ENCODE measurements at places on chromosomes 1 and 21. TPM values are rescaled to one million over a fixed set of nuclear protein-coding genes. Genes with fewer than 3 reads are reported as not detected.
A peak's percentile ranks its signal among the peaks of the same experiment; 100 is the strongest.

DNA sequence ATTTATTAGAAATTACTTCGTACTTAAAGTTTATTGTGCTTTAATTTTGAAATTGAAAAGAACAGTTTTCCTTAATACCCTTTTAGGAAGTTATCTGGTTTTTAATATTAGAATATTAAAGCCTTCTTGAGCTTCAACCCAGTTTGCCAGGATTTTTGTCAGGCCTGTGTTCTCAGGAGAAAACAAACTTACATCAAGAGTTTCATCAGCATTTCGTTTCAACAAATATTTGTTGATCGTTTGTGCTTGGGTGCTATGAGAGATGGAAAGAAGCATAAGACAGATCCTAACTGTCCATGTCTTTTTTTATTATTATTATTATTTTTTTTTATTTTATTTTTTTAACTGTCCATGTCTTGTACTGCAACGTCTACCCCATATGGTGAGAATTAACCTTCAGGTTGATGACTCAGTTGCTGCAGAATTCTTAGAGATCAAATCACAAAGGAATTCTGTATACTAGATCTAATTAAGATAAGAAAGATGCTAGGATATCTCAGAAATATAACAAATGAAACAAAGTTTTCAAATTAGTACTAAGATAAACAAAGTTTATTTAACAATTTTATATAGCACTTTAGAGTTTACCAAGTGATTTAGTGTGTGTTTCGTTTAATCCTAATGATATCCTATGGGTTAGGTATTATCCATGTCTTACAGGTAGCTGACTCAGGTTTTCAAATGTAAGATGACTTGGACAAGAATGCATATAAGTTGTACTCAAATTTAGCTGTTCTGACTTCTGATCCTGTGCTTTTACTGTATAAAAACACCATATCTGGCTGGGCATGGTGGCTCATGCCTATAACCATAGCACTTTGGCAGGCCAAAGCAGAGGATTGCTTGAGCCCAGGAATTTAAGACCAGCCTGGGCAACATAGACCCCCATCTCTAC, 14.3 kb downstream of the FBXO28 start:
- DNase-seq, result no peak

DNA sequence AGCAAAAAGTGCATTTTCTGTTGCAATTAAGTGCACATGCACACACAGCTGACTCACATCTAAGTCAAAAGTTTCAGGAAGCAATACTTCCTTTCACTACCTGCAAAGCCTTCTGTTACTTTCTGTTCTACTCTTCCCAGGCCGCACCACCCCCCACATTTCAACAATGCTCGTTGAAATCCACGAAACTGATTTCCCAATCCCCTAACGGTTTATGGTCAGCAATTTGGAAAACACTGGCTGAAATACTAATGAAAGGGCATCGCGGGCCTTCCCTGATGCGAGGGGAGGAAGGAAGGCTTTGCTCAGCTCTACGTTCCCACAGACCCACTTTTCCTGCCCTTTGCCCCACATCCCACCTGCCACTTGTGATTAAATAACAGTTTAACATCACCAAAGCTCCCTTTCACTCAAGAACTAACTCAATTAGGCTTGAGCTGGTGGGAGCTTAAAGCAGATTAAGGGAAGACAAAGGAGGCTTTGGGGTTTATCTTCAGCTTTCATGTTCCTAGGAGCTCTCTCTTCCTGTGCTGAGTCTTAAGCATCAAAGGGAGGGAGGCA, 243.2 kb upstream of the RAB4A start:
- DNase-seq, result no peak

GRCh38 chr1:226624526-226624925, 76.0 kb downstream of the STUM start:
- DNase-seq, result no peak

GRCh38 chr1:7385471-7386225, 385.4 kb upstream of the VAMP3 start:
- DNase-seq, result peak; percentile 52

GRCh38 chr21:37917612-37918011, 1.4 kb upstream of the KCNJ6 start:
- no peak for DNase-seq

GRCh38 chr1:214444182-214444939, 107.0 kb downstream of the PTPN14 start:
- DNase-seq, result no peak

- DNase-seq, result no peak
Measured at GRCh38 chr1:54782156-54782555, 17.8 kb upstream of the PARS2 start.

GRCh38 chr1:228366062-228366865, 40.4 kb downstream of the TRIM11 start:
- no peak for DNase-seq

- no peak for DNase-seq
Measured at GRCh38 chr1:168380945-168381344, 100.3 kb downstream of the TBX19 start.

- no peak for DNase-seq
Measured at GRCh38 chr1:109249654-109250401, 489 bp downstream of the CELSR2 start.

GRCh38 chr1:72241397-72241796, 40.9 kb downstream of the NEGR1 start:
- DNase-seq, result no peak

The USH2A gene
- total RNA-seq, result not detected

The PLPPR5 gene
- total RNA-seq, result not detected

The CACNA1S gene
- total RNA-seq, result not detected

The CHRM3 gene
- 0.85 TPM for total RNA-seq

All from ascending aorta (tissue), 2 donors.